Breast epithelium (tissue), 4 donors: ENCODE measurements at places on chromosomes 2 and 18. TPM values are rescaled to one million over a fixed set of nuclear protein-coding genes. Genes with fewer than 3 reads are reported as not detected.

DNA sequence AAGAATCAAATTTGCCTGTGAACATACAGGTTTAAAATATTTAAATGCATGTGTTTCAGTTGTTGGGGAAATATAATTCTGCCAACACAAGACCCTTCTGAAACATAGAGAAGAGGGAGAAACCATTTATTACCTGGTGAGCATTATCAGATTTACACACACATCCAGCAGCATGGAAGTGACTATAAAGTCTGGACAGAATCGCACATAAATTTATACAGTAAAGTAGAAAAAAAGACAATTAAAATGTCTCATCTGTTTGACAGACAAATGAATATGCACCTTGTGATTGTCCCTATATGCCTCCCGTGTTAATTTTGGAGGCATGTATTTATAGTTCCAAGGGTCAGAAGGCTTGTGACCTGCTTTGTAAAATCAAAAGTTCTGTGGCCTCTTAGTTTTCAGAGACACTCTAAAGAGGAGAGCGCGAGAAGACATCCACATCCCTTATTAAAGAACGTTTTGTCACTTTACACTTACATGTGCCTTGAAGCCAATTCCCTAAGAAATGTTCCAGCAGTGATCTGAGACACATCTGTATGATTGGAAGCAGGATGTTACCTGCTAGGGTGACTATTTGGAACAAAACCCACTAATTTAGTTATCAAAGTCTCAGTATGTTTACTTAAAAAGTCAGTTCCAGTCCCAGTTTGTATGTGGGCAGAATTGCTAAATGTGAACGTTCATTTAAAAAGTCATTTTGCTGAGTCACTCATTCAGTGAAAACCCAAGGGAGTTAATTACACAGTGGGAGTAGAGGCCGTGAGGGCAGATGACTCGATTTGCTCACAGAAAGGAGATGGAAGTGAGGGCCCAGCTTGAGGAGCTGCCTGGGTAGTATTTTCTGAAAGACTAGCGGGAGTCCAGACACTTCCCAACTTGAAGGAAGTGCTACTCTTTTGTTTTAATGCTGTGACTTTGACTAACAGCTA lies 527.6 kb upstream of the MEX3C start:
- no peak overlapping the region for H3K27ac ChIP-seq
- no peaks in the 10 kb centered on the region for H3K36me3 ChIP-seq
- no peak overlapping the region for H3K4me3 ChIP-seq
- no peaks in the 10 kb centered on the region for H3K4me1 ChIP-seq
- no peaks in the 10 kb centered on the region for H3K27me3 ChIP-seq
- no peak for DNase-seq

Gene CDK5R2
- not detected for total RNA-seq

GRCh38 chr2:51013079-51013932 lies 18.6 kb downstream of the NRXN1 start:
- peak; percentile 67 for DNase-seq
- no peaks in the 10 kb centered on the region for H3K36me3 ChIP-seq
- no peaks in the 10 kb centered on the region for H3K27me3 ChIP-seq
- no peaks in the 10 kb centered on the region for H3K4me1 ChIP-seq
- no peak overlapping the region for H3K4me3 ChIP-seq
- peak overlapping the region; percentile 52 for H3K27ac ChIP-seq

GRCh38 chr2:143545059-143545948 lies 416.1 kb downstream of the ARHGAP15 start:
- H3K4me1 ChIP-seq = no peaks in the 10 kb centered on the region
- H3K27ac ChIP-seq = peak overlapping the region; percentile 66
- H3K36me3 ChIP-seq = no peaks in the 10 kb centered on the region
- no peak overlapping the region for H3K4me3 ChIP-seq
- H3K27me3 ChIP-seq = no peaks in the 10 kb centered on the region
- DNase-seq = no peak

Gene FAM237A
- total RNA-seq = not detected

GRCh38 chr2:181946444-181947127 lies 39.1 kb upstream of the PPP1R1C start:
- no peaks in the 10 kb centered on the region for H3K4me1 ChIP-seq
- H3K27ac ChIP-seq = no peak overlapping the region
- DNase-seq = no peak
- no peaks in the 10 kb centered on the region for H3K36me3 ChIP-seq

DNA sequence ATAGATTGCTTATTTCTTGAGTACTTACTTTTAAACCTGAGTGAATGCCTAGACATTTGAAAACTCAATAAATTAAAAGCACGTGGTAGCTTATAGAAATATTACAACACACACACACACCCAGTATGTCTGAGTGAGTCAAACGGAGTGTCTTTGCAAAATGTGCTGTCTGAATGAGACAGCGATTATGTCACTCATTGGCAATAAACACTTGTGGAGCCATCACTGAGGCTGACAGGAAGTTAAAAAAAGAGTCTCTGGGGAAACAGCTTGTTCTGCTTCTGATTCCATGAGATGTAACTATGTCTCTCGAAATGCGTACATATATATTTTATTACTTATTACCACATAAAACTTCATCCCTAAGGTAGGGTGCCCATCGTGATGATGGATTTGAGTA lies 22.3 kb upstream of the VPS4B start:
- H3K27ac ChIP-seq = peak overlapping the region; percentile 54
- DNase-seq = no peak
- no peaks in the 10 kb centered on the region for H3K27me3 ChIP-seq

GRCh38 chr18:79901665-79902064 lies 49.8 kb downstream of the SLC66A2 start:
- no peak for DNase-seq
- no peaks in the 10 kb centered on the region for H3K4me1 ChIP-seq
- no peak overlapping the region for H3K4me3 ChIP-seq

DNA sequence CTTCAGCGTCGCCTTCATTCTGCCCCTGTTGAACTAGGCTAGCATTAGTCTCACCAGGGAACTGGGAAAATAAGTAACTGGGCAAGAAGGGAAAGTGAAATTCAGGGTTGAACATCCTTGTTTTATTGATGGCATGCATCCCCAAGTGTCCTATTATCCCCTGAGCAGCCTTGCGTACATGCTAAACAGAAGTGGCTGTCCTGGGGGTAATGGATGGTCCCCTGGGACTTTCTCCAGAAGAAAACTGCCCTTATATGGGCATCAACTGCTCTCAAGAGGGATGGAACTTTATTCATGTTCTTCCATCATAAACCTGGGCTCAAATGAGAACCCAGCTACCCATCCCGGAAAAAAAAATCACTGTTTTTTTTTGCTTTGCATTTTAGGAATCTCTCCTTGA lies 11.8 kb upstream of the SMIM21 start:
- H3K4me1 ChIP-seq = no peaks in the 10 kb centered on the region
- no peak overlapping the region for H3K27ac ChIP-seq
- no peak overlapping the region for H3K4me3 ChIP-seq
- no peak for DNase-seq

DNA sequence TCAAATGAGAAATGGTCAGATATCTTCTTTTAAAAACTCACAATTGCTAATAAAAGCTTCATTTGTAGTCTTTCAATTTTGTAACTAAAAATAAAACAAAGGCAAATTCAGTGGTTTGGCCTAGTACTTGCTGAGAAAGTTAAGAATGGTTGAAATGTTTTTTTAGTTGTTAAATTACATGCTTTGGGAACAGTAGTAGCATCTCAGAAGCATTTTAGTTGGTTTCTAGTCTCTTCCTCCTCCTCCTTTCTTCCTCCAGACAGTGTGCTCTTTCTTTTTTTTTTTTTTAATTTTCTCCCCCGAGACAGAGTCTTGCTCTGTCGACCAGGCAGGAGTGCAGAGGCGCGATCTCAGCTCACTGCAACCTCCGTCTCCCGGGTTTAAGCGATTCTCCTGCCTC lies 9.8 kb downstream of the TRAK2 start:
- no peaks in the 10 kb centered on the region for H3K27me3 ChIP-seq
- no peak overlapping the region for H3K4me3 ChIP-seq
- H3K27ac ChIP-seq = no peak overlapping the region
- no peak for DNase-seq

DNA sequence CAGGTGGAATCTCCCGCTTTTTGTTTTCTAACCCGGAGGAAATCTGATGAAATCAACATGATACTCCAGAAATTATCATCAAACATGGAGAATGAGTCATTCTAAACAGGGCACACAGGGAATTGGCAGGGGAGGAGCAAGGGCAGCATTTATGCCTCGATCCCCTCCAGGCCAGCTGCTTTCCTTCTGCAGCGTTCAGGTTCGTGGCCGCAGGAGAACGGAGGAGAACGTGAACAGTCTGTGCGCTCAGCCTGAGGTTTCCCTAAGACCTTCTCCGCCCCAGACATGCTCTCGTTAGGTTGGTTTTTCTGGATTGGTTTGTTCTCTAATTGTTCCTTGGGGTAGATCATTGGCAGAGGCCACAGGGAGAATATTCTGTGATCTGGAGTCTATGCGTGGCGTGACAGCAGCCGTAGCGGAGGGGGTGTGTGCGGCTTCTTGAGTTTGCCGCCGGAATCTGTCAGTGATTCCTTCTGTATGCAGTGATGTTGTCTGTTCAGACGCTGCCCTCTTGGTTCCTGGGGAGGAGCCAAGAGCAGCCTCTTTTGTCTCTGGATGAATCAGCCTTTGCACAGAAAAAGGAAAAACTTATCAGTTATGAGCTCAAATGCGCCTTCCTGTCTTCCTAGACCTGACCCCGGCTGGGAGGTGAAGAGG lies 75.9 kb downstream of the SH3BP4 start:
- H3K27ac ChIP-seq = peak overlapping the region; percentile 79
- H3K4me1 ChIP-seq = no peaks in the 10 kb centered on the region
- H3K27me3 ChIP-seq = no peaks in the 10 kb centered on the region
- H3K4me3 ChIP-seq = no peak overlapping the region

- no peak overlapping the region for H3K27ac ChIP-seq
- H3K4me3 ChIP-seq = no peak overlapping the region
- DNase-seq = no peak
- no peaks in the 10 kb centered on the region for H3K36me3 ChIP-seq
- no peaks in the 10 kb centered on the region for H3K4me1 ChIP-seq
These were observed 132.4 kb downstream of the ZAP70 start for GRCh38 chr2:97845818-97846217.

GRCh38 chr2:232477751-232478510 lies 9.7 kb downstream of the ECEL1 start:
- no peaks in the 10 kb centered on the region for H3K27me3 ChIP-seq
- no peaks in the 10 kb centered on the region for H3K36me3 ChIP-seq
- H3K4me1 ChIP-seq = no peaks in the 10 kb centered on the region
- H3K27ac ChIP-seq = no peak overlapping the region
- no peak overlapping the region for H3K4me3 ChIP-seq

GRCh38 chr2:46298522-46299353 lies 1.5 kb downstream of the EPAS1 start:
- H3K4me3 ChIP-seq = peak overlapping the region; percentile 96
- peak overlapping the region; percentile 98 for H3K27ac ChIP-seq
- no peaks in the 10 kb centered on the region for H3K27me3 ChIP-seq
- H3K4me1 ChIP-seq = no peaks in the 10 kb centered on the region
- peak; percentile 54 for DNase-seq

Gene ST6GAL2
- total RNA-seq = 2.3 TPM

Gene SIGLEC15
- 1.5 TPM for total RNA-seq

DNA sequence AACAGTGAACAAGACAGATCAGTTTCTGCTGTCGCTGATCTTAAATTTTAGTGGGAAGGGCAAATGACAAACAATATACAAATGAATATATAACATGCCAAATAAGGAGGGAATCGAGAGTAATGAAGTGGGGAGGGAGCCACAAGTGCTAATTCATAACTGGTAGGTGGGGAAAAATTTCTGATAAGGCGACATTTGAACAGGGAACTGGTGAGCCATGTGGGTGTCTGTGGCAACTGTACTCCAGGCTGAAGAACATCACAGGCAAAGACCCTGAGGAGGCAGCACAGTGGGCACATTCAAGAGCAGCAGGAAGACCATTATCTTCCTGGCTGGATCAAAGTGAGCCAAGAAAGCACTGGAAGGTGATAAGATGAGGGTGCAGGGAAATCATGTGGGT lies 51.6 kb upstream of the CD28 start:
- no peaks in the 10 kb centered on the region for H3K27me3 ChIP-seq
- no peaks in the 10 kb centered on the region for H3K4me1 ChIP-seq
- H3K36me3 ChIP-seq = no peaks in the 10 kb centered on the region
- DNase-seq = no peak
- no peak overlapping the region for H3K27ac ChIP-seq
